NCI-H226 (cell line): ENCODE measurements at places on chromosomes 12 and 14.

DNA sequence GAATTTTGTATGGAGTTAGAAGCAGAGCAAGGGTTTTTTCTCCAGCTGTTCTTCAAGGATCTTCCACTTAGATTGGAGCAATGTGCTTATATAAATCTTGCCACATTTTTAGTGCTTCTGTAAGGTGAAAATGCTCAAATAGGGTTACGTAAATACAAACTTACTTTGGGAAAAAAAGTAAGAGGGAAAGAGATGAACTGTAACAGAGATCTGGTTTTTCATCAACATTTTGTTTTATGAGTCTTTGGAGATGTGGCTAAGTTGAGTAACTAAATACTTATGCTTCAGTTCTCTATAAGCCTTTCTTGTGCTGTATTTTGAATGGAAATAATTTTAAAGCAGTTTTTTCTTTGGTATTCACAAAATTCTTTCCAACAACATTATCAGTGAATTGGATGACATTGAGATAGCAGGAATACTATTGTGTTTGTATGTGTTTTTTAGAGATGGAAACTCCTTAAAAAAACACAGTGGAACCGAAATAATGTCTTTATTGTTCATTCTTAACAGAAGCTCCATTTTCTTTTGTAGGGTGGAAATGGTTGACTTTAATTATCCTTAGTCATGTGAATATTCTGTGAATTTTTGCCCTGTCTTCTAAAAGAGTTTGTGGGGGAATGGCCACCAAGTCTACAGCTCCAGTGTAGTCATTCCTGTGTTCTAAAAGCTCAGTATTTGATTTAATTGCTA lies 45.7 kb downstream of the NPAS3 start:
- no peak for DNase-seq

- DNase-seq = peak; percentile 77
Observed at GRCh38 chr12:3101309-3102024, 24.3 kb downstream of the TSPAN9 start.

DNA sequence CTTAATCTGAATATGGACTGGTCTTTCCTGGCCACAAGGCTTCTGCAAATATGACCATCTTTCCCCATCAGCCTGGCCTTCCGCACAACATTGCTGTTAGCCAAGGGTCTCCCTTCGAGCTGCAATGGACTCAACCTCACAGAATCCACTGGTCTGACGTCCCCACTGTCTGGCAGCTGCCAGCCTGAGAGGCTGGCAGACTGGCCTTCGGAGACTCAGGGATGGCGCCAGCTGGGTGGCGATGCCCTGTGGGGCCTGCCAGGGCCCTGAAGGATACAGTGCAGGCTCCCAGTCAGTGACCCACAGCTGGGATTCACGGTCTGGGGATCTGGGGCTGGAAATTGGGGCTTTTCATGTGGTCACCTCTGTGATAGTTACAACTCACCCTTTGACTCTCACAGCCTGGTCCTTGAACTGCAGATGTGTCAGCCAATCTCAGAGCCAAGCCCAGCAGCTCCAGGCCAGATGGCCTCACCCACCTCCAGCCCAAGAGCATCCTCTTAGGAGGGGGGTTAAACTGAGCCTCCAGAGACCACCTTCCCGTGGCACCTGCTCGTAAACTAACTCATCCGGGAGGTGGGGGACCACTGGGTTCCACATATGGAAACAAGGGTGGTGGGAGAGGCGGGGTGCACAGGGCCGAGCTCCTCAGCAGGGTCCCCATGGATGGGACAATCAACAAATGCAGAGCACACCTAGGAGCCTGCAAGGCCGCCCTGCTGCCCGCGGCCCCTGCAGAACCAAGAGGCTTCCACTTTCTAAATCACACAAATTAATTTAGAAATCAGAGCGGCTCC lies 21.1 kb upstream of the C14orf180 start:
- no peak for DNase-seq

- no peak for DNase-seq
Observed at GRCh38 chr12:7915661-7916403, 20.2 kb downstream of the SLC2A3 start.

DNA sequence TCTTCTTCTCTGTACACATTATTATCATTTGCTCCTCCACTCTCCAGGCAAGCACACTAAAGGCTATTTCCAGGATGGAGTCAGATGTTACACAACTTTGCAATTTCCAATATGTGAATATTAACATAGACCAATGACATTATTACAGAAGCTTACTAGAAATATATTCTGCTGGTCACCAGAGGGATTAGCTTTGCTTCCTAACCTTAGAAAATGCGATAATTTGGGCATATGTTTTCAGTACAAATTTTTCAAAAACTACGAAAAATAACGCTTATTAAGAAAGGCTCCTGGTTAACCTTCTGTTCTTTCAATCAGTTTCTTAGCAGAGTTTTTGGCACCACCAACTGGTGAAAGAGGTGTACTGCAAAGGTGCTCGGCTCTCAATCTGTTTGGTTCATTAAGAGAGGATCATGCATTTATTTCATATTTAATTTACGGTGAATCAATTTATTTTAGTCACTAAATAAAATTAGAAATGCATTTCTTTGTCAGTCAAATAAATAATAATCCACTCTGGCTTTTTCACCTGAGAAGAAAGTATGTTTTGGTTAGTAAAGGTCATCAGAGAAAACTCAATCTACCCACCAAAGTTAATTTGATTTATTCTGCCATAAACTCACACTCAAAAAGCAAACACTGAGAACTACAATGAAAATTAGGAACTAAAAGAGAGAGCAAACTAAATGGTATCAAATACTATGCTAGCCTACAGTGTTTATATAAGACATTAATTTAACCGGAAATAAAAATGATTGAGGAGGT lies 39.2 kb downstream of the EFCAB11 start:
- peak; percentile 44 for DNase-seq

DNA sequence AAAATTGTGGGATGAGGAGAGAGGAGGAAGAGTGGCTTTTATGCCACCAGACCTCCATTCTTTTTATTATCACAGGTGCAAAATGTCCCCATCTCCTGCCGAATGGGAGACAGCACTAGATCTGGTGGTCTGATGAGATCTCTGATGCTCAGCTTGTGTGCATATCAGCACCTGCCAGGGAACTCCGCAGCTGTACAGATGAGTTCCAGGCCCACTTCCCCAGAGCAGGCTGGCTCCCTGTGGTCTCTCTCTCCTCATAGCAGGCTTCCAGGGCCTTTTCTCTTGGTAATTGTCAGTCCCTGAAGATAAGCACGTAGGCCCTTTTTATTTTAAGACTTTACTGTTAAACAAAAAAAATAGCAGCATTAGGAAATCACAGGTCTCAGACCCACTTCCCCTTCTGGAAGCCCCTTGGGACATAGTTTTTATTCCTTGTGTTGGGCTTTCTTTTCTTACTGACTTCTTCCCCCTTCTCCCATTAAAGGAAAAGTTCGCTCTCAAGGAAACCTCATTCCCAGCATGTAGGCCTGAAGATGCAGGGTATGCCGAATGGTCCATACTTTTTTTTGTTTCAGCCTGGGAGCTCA lies 4.5 kb upstream of the TBC1D30 start:
- no peak for DNase-seq

DNA sequence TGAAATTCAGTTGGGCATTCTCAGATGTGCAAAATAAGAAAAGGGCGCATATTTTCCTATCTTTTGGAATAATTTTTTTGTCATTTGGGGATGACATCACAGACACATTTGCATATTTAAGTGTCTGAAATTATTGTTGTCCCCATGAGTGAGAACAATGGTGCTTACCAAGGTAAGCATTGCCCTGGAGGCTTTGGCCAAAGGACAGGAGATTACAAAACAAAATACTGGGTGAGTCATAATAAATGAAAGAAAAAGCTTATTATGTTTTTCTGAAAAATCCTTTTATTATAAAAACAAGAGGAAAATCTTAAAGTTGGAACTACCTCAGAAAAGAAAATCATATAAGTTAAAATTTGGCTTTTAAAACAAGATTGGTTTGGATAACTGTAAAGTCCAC lies 254.9 kb downstream of the BTG1 start:
- DNase-seq = no peak

- no peak for DNase-seq
Observed at GRCh38 chr14:51228391-51228790, 11.7 kb upstream of the TMX1 start.

DNA sequence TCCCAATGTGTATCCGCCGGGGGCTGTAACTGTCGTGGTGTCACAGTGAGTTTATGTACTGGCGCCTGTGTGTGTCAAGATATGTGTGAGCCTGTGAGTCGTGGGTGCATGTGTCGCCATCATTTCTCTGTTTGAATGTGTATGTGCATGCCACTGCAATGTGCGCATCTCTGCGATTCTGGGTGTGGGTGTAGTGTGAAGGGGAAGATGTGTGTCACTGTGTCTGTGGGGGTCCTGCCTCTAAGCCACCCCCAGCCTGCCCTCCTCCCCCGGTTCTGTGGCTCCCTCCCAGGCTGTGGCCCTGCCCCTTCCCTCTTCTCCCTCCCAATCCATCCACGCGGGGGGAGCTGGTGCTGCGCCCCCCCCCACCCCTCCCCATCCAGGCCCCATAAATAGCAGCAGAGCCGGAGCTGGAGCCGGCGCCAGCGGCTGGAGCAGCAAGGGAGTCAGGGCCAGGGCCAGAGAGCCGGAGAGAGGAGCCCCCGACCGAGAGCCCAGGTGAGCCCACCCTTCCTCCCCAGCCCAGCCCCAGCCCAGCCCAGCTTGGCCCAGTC lies at the start of gene CPNE6:
Gene CPNE6 (plus strand): TSS at position 419 of the 554 bp plus-strand sequence. CDS start 1,375 bp downstream, outside the sequence.
- DNase-seq = no peak

DNA sequence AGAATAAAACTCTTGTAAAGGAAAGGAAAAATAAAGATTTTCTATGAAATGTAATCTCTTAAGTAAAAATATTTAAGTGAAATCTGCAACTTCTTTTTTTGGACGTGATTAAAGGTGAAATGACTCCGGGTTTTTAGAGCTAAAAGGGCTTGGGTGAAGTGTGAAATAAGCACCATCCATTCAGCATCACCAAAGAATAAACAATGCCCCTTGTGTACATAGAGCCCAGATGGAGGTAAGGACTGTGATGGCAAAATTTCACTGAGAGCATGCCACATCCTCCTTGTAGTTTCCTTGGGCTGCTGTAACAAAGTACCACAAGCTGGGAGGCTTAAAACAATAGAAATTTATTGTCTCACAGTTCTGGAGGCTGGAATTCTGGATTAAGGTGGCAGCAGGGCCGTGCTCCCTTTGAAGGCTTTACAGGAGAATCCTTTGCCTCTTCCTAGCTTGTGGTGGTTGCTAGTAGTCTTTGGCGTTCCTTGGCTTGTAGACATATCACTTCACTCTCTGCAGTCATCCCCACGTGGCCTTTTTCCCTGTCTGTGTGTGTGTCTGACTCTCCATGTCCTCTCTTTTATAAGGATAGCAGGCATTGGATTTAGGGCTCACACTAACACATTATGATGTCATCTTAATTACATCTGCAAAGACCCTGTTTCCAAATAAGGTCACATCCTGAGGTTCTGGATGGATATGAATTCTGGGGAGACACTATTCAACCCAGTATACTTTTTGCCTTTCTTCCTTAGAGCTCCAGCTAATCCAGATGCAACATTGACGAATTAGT lies 24.2 kb downstream of the ZNF664 start:
- no peak for DNase-seq

DNA sequence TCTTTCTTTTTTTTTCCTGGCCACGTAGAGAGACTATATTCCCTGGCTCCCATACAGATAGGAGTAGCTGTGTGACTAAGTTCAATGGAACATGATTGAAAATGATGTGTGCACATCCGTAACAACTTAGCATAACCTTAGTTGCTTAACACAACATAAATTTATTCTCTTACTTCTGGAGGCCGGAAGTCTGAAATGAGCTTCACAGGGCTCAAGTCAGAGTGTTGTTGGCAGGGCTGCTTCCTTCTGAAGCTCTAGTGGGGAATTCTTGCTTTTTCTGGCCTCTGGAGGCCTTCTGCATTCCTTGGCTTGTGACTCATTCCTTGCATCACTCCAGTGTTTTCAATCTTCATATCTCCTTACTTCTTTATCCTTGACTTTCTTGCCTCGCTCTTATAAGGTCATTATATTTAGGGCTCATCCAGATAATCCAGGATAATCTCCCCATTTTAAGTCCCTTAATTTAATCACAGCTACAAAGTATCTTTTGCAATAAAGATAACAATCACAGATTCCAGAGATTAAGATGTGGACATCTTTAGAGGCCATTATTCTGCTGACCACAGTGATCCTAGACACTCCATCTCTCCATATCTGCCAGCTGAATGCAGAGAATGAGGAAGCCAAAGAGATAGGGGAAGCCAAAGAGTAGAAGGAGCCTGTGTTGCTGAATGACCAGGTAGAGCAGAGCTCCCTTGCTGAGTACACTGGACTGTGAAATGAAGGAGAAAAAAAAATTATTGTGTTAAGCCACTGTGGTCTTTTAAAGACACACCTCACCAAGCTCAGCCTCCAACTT lies 21.0 kb upstream of the SNX6 start:
- peak; percentile 99 for DNase-seq

DNA sequence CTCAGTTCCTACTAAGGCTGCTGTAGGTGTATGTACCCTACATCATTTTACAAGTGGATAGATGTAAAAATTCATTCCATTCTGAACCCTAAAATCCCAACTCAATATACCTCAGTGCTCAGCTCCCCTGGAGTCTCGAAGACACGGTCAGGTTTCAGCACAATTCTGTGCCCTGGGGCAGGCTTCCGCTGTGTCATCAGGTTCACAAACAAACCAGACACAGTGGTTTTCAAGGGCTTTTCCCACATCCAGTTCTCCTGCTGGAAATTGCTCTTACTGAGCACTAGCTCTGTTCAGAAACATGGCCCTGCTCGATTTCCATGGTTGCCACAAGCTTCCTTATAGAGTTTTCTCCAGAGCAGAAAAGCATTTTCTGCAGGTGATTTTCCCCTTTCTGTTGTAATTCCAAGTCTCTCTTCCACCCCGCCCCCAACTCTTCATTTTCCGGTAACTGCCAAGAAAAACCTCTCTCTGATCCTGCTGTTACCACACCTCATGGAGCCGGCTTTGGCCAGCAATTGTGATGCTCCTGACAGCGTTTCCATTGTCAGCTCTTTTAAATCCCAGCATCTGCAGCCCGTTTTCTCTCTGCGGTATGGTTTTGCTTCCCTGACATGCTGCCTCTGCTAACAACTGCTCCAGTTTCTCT lies 483.0 kb upstream of the CCDC196 start:
- DNase-seq = no peak

DNA sequence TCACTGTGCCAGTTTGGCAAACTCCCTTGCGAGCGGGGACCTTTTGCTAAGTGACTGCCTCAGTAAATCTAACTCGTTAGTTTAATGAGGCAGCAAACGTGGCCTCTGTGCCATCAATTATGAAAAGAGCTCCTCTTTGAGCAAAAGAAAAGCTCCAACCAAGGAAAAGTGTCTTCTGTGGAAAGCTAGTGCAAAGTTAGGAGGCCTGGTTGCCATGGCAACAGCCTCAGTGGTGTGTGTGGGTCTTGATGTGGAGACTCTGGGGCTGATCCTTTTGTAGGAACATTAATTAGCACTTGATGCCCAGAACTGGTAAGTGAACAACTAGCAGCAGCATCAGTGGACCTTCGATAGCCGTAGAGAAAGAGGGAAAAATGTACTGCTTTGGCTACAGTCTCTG lies 145.7 kb downstream of the CHST11 start:
- no peak for DNase-seq
